ENCODE measurements at places on chromosomes 6 and 20.

DNA sequence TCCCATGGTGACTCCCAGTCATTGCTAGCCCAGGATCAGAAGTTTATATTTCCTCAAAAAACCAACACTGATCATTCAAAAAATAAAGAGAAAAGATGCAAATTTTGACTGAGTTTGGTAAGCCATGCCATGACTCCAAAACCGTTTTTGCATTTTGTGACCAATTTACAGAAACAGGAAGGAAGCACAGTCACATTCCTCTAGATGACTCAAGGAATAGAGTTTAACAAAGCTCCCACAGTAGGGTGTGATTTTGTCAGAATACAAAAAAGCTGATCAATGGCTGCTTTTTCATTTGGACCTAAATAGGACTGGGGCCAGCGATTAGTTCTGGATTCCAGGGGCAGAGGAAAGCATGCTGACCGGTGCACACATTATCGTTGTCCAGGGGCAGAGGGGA lies 179.4 kb upstream of the AFDN start:
- no peak for DNase-seq

DNA sequence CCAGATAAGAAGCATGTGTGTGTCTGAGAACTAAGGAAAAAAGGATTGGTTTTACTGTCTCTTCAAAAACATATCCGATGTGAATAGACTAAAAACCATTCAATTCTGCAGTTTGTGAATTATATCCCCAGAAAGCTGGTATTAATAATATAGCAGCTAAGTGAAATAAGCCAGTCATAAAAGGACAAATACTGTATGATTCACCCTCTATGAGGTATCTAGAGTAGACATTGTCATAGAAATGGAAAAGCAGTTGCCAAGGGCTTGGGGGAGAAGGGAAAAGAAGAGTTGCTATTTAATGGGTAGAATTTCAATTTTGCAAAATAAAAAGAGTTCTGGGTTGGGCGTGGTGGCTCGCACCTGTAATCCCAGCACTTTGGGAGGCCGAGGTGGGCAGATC lies 137.5 kb downstream of the ATXN1 start:
- no peak for DNase-seq

- DNase-seq: no peak
These were observed 197.7 kb downstream of the SMOC2 start for GRCh38 chr6:168638468-168639271.

DNA sequence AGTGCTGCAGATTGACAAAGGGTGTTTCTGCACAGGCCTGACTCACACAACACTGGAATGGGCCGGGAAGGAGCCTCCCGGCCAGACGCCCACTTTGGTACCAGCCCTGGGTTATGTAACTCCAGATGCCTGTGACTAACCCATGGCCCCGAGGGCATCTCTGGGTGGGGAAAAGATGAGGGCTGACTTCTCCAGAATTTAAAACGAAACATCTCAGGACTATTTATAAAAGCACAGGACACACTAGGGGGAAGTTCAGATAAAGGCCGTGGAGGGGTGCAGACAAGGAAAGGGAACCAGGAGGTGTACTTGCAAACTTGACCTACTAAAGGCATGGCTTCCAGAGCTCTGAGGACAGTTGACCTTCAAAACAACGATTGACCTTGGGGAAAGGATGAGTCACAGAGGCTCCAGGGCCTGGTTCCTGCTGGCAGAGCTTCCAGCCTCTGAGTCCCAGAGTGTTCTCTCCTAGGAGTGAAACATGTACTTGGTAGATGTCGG lies 196.9 kb downstream of the NFATC2 start:
- DNase-seq: no peak

- DNase-seq: no peak
These were observed 186.1 kb downstream of the LAMA2 start for GRCh38 chr6:129069006-129069405.

GRCh38 chr20:38117635-38118034 lies 47.4 kb downstream of the TGM2 start:
- no peak for DNase-seq

- DNase-seq: no peak
These were observed 4.9 kb downstream of the TLDC2 start for GRCh38 chr20:36880741-36881250.

- no peak for DNase-seq
These were observed 45.2 kb upstream of the TMEM217 start for GRCh38 chr6:37303091-37303660.

GRCh38 chr20:55760586-55760985 lies 244.7 kb downstream of the CBLN4 start:
- DNase-seq: no peak

DNA sequence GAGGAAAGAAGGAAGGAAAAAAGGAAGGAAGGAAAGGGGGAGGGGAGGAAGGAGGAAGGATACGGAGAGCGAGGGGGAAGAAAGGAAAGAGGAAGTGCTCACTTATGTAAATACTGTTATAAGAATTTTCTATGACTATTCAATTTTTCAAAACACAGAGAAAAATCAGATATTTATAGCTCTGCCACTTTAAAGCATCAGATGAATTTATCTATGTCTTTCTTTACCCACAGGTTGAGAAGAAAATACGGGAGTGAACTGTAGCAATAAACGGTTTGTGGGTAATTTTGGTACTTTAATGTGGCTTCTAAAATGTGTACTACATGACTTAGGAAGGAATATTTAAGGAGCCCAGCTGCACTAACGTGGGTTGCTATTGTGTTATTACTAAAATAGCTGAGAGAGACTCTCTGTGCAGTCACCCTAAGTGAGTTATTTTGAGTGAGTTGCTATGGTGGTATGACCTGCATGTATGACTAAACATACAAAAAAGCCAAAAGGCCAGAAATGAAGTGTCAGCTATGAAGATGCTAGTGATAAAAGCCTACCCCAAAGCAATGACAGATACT lies 225.5 kb downstream of the SOD2 start:
- DNase-seq: no peak

DNA sequence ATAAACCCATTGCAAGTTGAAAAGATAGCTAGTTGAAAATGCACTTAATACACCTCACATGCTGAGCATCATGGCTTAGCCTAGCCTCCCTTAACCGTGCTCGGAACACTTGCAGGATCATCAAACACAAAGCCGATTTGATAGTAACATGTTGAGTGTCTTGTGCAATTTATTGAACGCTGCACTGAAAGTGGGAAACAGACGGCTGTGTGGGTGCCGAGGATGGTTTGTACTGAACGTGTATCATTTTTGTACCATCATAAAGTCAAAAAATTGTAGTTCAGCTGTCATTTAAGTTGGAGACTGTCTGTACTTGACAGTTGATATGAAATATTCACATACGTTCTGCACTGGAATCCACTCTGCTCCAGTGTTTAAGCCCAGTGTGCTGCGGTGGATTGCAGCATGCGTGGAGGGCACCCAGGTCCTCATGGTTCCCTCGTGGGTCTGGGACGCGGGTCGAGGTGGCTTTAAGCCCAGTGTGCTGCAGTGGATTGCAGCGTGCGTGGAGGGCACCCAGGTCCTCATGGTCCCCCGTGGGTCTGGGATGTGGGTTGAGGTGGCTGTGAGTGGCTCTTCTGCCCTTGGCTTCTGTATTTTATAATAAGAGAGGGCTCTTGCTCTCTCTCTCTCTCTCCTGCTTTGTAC lies 77.0 kb downstream of the CDH4 start:
- no peak for DNase-seq

- DNase-seq: no peak
These were observed 43.2 kb upstream of the FNDC1 start for GRCh38 chr6:159125951-159126352.

DNA sequence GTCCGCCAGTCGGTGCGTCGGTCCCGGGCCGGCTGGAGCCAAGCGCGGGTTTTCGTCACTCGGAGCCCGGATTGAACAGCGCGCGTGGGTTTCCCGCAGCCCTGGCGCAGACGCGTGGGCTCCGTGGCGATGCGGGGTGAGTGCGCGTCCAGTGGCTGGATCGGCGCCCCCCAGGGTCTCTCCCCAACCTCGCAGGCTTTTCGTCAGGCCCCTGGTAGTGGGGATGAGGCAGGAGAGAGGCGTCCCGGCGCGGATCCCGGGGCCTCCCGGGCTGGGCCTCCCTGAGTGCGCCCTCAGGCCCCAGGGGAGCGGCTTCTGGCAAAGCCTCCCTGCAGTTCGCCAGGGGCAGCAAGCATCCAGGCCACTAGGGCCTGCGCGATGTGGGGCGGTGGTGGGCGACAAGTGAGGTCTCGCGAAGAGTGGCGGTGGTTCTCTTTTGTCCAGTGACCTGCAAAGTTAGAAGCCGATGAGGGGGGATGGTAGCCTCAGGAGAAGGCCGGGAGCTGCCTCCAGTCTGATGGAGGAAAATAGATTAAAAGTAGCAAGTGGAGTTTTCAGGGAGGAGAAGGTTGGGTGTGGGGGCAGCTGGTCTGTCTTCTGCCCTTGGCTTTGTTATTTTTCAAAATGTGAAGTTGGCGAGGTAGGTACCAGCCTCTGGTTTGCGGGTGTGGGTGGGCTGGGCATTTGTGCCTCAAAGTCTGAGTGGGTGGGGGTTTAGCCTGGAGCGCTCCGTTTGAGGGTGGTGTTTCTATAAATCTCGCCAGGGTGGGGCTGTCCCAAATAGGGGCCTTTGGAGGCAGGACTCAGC lies 1.6 kb downstream of the TOX2 start:
- no peak for DNase-seq

DNA sequence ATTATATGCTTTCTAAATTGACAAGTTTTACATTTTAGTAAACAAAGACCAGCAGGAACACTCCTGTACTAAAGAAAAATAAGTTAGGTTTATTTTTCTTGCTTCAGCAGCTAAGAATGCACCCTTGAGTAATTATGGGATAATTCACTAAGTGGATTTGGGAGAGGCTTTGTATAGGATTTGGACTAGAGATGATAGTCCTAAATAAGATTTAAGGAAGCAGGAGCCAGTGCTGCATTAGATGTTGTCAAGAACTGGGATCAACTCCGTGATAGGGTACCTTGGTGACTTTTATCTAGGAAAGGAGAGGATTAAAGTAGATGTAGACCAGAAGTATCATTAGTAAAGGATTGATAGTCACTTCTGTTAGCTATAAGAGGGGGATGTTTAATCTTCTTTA lies 4.1 kb upstream of the C6orf141 start:
- DNase-seq: no peak

- no peak for DNase-seq
These were observed 64.6 kb downstream of the RPP40 start for GRCh38 chr6:4939241-4939640.

- DNase-seq: no peak
These were observed at the start of gene DSP for GRCh38 chr6:7541175-7542064. DSP (plus strand) TSS chr6:7541671; CDS start chr6:7541916, 245 bp downstream.

DNA sequence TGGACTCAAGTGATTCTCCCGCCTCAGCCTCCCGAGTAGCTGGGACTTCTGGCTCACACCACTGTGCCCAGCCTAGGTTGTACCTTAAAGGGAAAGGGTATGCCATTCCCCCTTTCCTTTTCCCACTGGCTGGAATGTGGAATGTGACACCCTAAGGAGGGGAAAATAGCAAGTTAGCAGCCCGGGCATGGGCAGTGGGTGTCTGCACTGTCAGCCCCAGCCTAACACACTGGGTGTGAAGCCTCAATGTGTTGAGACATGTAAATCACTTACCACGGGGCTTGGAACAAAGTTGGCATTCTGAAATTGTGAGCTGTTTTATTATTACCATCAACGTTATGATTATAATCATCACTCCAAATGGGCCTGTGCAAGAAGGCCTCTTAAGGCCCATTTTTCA lies 80.8 kb upstream of the PTPN1 start:
- no peak for DNase-seq

- DNase-seq: no peak
These were observed 140.3 kb downstream of the FLRT3 start for GRCh38 chr20:14197097-14197496.

- DNase-seq: no peak
These were observed 29.0 kb downstream of the NEDD9 start for GRCh38 chr6:11203306-11204004.

DNA sequence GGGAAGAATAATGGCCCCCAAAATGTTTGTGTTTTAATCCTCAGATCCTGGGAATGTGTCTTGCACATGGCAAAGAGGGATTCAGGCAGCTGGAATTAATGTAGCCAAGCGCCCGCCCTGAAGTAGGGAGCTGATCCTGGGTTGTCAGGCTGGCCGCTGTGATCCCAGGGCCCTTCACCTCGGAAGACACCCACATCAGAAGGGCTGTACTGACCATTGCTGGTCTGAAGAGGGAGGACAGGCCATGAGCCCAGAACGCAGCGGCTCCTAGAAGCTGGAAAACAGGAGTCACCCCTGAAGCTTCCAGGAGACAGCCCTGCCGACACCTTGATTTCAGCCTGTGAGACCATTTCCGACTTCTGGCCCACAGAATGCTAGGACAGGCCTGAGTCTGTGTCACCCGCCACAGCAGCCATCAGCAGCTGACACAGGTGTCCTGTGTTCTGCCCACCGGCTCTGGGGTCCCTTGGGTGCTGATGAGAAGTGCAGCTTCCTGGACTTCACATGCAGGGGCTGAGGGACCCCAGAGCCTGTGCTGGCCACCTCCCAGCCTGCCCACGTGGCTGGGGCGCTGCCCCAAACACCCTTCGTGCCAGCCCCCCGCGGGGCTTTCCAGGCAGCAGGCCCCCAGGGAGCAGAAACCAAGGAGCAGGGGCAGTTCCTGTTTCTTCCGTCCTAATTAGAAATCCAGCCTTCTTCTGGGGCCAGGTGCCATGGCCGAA lies 86.3 kb downstream of the ERMARD start:
- DNase-seq: no peak

- DNase-seq: no peak
These were observed 166.4 kb downstream of the TFAP2C start for GRCh38 chr20:56795492-56795891.

- DNase-seq: peak; percentile 42
These were observed 174.4 kb upstream of the RIN2 start for GRCh38 chr20:19583532-19584175.

DNA sequence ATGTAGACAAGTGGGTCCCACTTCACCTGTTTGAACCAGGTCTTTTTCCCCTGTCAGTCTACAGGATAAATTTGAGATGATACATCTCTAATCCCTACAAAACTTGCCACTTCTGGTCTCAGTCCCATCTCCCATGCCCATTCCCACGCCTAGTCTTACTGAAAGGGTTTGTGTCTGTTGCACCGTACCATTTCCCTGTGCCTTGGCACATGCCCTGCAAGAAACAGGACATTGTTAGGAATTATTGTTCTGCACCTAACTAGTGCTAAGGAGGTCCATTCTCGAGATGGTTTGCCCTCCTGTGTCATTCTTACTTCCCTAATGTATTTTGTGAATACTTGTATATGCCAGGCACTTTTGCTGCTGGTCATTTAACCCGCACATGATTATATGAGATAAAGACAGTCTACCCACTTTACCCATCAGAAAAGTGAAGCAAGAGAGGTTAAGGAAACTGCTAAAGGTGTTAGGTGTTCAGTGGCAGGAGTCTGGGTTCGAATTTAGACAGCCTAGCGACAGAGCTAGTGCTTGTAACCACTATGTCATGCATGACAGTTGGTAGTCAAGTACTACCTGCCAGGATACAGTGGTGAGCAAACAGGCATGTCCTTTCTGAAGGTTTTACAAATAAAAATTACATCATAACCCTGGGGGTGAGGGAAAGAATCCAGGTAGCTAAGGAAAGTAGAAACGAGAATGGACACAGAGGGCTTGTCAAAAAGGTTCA lies 12.7 kb downstream of the FAM217A start:
- no peak for DNase-seq

DNA sequence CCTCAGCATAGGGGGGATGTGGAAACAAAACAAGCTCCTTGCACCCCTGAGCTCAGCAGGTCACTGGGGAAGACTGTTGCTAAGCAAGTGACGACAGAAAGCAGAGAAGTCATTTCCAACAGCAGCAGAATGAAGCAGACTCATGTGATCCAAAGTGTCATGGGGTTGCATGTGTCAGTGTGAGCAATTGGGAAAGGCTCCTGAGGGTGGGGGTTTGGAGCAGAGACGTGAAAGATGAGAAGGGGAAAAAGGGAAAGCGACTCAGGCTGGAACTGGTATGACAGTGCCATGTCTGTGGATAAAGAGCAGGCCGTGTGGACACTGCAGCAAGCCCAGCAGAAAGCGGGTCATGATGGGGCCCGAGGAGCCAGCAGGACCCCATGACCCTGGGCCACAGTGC lies 363.9 kb downstream of the PREX1 start:
- no peak for DNase-seq
